ENCODE measurements at places on chromosomes 4 and X.

DNA sequence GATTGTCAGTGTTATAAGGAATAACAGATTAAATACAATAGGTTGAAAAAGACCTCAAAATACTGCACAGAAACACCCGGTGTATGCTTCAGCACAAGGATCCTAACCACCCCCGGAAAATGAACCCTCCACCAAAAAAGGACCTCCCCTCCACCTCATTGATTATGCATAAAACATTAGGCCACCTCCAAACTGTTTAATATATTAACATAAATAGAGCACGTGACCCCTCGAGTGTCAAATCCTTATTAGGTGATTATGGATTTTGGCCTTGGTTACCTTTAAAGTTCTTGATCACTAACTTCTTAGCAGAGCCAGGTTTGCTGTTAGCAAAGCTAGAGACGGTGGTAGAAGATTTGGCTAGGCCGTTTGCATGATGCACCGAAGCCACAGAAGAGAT is 958 bp downstream of the CUL4B start:
- DNase-seq, result peak; percentile 22

DNA sequence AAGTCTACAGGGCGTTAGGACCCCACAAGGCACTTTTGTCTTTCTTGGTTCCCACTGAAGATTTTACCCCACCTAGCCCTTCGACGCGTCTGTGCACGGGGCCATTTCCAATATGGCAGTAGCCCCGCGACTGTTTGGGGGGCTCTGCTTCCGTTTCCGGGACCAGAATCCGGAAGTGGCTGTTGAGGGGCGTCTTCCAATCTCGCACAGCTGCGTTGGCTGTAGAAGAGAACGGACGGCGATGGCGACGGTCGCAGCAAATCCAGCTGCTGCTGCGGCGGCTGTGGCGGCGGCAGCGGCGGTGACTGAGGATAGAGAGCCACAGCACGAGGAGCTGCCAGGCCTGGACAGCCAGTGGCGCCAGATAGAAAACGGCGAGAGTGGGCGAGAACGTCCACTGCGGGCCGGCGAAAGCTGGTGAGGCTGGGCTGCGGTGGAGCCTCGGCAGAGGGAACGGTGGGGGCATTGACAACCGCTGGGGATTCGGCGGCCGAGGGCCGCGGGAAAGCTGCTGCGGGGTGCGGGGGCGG is at the start of gene USP11:
USP11 (plus strand) TSS at position 207 of the 530 bp plus-strand sequence; CDS start at position 242, 35 bp downstream.
- peak; percentile 40 for DNase-seq

DNA sequence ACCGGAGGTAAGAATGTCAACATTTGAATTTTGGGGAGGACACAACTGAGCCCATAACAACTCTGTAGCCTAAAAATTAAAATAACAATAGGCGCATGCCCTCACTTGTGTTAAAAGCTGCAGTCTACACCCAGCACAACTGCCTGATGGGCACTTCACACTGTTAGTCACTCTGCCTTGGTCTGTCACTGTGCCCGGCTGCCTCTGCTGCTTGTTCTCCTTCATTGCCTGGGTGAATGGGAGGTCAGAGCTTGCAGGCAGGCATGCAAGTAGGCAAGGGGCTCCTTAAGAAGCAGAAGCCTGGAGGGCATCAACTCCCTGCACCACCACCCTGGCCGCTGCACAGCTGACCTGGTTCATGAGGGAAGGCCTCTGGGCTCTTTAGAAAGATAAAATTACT is 374.8 kb downstream of the MID1IP1 start:
- DNase-seq, result no peak

- no peak for DNase-seq
Observed at GRCh38 chrX:154376774-154377173, 2.3 kb upstream of the EMD start.

DNA sequence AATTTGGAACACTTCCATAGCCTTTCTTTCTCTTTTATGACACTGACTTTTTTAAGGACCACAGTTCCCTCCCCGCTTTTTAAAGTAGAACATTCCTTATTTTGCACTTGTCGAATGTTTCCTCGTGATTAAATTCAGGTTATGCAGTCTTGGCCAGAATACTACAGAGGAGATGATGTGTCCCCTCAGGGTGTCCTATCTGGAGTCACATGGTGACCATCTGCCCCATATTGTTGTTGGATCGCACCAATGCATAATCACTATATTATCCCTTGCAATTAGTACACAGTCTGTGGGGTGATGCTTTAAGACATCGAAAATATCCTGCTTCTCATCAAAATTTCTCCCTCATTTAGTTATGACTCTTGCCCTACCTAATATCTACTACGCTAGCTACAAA is 27.4 kb downstream of the WDFY3 start:
- DNase-seq, result no peak

DNA sequence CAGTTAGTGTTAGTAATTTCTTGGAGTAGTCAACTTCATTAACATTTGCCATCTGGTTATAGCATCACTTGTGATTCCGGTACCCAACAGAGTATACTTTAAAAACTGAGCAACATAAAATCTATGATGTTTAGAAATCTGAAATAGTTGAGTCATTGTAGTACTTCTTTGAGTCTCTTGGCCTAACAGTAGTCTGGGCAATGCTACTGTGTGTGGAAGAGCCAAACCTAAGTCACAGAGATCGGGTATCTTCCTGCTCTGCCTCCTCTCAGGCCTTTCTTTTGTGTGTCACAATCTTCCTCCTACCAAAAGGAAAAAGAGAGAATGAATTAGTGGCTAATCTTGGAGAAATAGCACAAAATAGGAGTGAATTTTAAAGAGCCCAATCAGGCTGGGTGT is 25.5 kb downstream of the DCUN1D4 start:
- DNase-seq, result no peak

Data from CD4-positive, CD25-positive, alpha-beta regulatory T cell (primary cell).